Lung (tissue), 17 donors: ENCODE measurements at places on chromosomes 16 and 17. TPM values are rescaled to one million over a fixed set of nuclear protein-coding genes. Genes with fewer than 3 reads are reported as not detected.

DNA sequence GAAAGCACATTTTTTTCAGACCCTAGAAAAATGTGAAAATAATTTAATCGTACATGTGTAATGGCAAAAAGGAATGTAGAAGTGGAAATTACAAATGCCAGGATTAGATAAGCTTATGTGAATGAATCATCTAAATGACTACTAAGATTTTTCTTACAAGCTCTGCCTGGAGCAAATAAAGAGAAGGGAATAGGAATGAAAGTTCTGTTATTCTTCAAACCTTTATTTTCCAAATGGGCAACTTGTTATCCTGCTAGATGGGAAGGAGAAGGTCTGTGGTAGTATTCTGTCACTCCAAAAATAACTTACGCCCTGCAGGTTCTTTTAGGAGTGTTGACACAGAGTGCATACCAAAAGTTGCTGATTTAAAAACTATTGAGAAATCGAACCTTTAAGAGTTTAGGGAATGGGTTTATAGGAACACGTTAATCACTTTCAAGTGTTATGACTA is 9.7 kb downstream of the CTCF start:
- H3K4me1 ChIP-seq, result peaks cover 4% of the 10 kb centered on the region
- no peak for DNase-seq
- H3K27ac ChIP-seq, result no peak overlapping the region

DCTPP1 gene
- 33.8 TPM for total RNA-seq

TEKT1 gene
- 24.8 TPM for total RNA-seq

IST1 gene
- 236 TPM for total RNA-seq

- H3K27ac ChIP-seq, result no peak overlapping the region
- H3K27me3 ChIP-seq, result no peaks in the 10 kb centered on the region
- no peak for DNase-seq
- H3K4me1 ChIP-seq, result no peaks in the 10 kb centered on the region
- no peak overlapping the region for H3K4me3 ChIP-seq
These were observed 28.5 kb downstream of the SRCIN1 start for GRCh38 chr17:38577244-38577643.

SLC13A2 gene
- total RNA-seq, result 0.15 TPM

DNA sequence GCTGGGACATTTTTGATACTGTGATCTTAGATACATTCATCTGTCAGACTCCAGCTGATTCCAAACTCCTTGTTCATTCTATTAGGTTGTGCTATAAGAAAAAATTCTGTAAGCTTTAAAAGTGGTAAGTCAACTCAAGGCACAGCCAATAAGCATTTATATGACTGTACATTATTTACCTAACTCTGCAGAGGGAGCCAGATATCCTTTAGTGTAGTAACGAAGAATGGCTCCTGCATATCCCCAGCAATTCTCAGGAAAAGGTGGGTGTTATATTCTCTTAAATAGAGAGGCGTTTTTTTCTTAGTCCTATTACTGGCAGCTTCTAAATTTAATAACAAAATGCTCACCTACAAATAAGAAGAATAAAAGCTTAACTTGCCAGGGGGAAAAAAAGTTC is 374.3 kb upstream of the GOT2 start:
- H3K4me1 ChIP-seq, result no peaks in the 10 kb centered on the region
- no peaks in the 10 kb centered on the region for H3K27me3 ChIP-seq
- no peak overlapping the region for H3K27ac ChIP-seq
- H3K36me3 ChIP-seq, result no peaks in the 10 kb centered on the region
- no peak overlapping the region for H3K4me3 ChIP-seq

CA7 gene
- total RNA-seq, result not detected

ANKRD40CL gene
- total RNA-seq, result not detected

FGF11 gene
- total RNA-seq, result 3.5 TPM

- no peaks in the 10 kb centered on the region for H3K36me3 ChIP-seq
- no peaks in the 10 kb centered on the region for H3K4me1 ChIP-seq
- no peak overlapping the region for H3K4me3 ChIP-seq
- no peak for DNase-seq
- no peaks in the 10 kb centered on the region for H3K27me3 ChIP-seq
- H3K27ac ChIP-seq, result no peak overlapping the region
These were observed 118.7 kb upstream of the NLRP1 start for GRCh38 chr17:5702951-5703510.

- H3K36me3 ChIP-seq, result no peaks in the 10 kb centered on the region
- no peak overlapping the region for H3K4me3 ChIP-seq
- H3K27me3 ChIP-seq, result no peaks in the 10 kb centered on the region
- no peak for DNase-seq
- H3K27ac ChIP-seq, result no peak overlapping the region
These were observed 50.3 kb downstream of the KPNA2 start for GRCh38 chr17:68085771-68086381.

- H3K4me1 ChIP-seq, result no peaks in the 10 kb centered on the region
- no peaks in the 10 kb centered on the region for H3K27me3 ChIP-seq
- H3K36me3 ChIP-seq, result peaks cover 54% of the 10 kb centered on the region
- DNase-seq, result no peak
These were observed 7.6 kb downstream of the NOB1 start for GRCh38 chr16:69747115-69747514.

DNA sequence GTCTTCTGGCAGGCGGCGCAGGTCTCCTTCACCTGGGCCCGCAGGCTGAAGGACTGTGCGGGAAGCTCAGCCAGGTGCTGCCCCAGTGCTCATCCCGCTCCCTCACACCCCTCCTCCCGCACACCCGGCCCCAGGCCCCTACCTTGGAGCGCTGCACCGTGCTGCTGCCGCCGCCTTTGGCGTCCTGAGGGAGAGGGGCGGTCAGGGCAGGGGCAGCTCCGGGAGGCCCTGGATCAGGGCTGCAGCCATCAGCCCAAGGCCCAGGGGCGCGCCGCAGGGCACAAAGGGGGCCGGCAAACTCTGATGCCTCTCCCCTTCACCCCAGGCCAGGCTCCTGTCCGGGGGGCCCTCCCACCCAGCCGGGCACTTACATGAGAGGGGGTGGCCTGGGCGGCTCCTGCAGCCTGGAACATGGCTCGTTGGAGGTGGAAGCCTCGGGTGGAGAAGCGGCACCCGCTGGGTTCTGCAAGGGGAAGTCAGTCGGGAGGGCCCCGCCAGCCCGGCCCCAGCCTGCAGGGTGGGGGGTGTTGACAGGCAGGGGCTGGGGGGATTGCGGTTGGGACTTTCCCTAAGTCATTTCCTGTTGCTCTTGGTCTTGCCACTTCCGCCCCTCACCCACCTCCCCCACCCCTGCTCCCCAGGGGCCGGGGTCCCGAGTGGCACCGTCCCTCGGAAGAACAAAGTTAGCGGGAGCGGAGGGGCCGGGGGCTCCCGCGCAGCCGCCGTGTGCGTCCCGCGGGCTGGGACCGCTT is 863 bp downstream of the LIMD2 start:
- peak; percentile 75 for DNase-seq
- H3K27me3 ChIP-seq, result no peaks in the 10 kb centered on the region
- H3K4me1 ChIP-seq, result peaks cover 2% of the 10 kb centered on the region

DNA sequence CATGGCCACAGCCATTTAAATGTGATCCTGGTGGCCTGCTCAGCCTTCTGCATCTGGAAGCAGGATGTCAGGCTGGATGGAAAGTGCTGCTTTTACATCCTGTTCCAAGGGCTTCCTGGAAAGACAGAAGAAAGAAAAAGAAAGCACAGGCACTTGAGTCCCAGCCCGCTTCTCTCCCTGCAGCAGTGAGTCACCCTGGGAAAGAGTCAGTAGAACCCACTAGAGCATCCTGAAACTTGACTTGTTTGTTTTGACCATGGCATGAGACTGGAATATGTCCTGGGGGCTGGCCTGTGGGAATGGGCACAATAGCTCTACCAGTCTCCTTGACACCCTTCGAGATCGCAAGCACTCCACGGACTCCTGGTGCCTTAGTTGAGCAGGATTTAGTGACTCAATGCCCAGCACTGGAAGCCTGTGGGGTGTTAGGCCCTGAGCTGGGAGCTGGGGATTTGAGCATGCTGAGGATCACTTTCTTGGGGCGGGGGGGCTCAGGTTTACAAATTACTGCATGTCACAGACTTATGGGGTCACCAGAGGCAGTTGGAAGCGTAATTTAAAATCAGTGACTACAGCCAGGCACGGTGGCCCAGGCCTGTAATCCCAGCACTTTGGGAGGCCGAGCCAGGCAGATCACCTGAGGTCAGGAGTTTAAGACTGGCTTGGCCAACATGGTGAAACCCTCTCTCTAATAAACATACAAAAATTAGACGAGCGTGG is 22.1 kb upstream of the GNA13 start:
- no peak overlapping the region for H3K27ac ChIP-seq
- DNase-seq, result no peak
- no peaks in the 10 kb centered on the region for H3K36me3 ChIP-seq
- H3K27me3 ChIP-seq, result no peaks in the 10 kb centered on the region

DNA sequence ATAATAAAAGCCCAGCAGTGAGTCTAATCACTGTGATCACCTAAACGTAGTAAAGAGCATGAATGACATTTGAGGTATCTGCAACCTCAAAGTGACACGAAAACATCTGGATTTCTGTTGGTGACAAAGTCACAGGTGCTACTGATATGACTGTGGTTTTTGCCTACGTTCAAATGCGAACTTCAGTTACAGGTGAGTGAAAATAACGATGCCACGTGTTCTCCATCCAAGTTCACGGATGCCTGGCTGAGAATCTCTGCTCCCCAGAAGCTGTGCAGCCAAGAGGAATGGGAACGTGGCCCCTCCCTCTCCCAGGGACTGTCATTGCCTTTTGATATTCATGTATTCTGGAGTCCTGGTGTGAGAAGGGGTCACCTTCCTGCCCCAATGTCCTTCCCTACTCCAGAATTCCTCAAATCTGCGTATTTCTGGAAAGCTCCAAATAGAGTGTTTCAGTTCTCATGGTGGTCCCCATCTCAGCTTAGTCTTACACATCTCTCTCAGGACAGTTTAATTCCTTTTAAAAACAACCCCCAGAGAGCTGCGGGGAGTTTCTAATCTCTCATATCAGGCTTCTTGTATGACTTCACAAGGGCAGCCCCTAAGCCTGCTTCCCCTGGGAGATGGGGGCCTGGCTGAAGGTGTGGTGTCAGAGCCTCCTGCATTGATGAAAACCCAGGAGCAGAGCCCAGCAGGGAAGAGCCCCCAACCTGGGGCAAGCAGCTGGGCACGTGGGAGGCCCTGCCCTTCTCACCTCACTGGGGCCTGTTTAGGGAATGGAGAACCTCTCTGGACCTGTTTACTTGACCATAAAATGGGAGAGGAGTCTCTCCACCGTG is 25.8 kb downstream of the PIK3R5 start:
- no peaks in the 10 kb centered on the region for H3K36me3 ChIP-seq
- no peak for DNase-seq
- no peaks in the 10 kb centered on the region for H3K4me1 ChIP-seq
- H3K27ac ChIP-seq, result peak overlapping the region; percentile 5

DNA sequence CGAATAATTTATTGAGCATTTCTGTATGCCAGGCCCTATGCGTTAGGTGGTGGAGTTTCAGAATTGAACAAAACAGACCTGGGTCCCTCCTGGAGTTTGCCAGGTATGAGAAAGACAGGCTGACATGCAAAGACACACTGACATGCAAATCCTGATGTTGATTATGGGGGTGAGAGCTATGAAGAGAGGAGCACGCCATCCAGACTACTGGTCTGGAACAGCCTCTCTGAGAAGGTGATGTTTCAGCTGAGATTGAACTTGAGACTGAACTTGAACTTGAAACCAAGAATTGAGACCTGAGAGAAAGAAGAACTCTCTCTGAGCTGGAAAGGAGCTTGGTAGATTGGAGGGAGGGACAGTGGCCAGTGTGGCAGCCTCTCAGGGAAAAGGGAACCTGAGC is 14.2 kb upstream of the CACNG4 start:
- H3K27me3 ChIP-seq, result no peaks in the 10 kb centered on the region
- no peak for DNase-seq
- H3K4me3 ChIP-seq, result no peak overlapping the region
- no peaks in the 10 kb centered on the region for H3K36me3 ChIP-seq
- peaks cover 2% of the 10 kb centered on the region for H3K4me1 ChIP-seq

GRCh38 chr16:58366247-58367031 is 25.8 kb upstream of the GINS3 start:
- no peaks in the 10 kb centered on the region for H3K4me1 ChIP-seq
- H3K27me3 ChIP-seq, result no peaks in the 10 kb centered on the region
- H3K27ac ChIP-seq, result no peak overlapping the region

GRCh38 chr17:41392278-41392677 is 5.1 kb downstream of the KRT31 start:
- no peak for DNase-seq
- H3K4me3 ChIP-seq, result no peak overlapping the region
- H3K36me3 ChIP-seq, result no peaks in the 10 kb centered on the region
- H3K27ac ChIP-seq, result no peak overlapping the region

DNA sequence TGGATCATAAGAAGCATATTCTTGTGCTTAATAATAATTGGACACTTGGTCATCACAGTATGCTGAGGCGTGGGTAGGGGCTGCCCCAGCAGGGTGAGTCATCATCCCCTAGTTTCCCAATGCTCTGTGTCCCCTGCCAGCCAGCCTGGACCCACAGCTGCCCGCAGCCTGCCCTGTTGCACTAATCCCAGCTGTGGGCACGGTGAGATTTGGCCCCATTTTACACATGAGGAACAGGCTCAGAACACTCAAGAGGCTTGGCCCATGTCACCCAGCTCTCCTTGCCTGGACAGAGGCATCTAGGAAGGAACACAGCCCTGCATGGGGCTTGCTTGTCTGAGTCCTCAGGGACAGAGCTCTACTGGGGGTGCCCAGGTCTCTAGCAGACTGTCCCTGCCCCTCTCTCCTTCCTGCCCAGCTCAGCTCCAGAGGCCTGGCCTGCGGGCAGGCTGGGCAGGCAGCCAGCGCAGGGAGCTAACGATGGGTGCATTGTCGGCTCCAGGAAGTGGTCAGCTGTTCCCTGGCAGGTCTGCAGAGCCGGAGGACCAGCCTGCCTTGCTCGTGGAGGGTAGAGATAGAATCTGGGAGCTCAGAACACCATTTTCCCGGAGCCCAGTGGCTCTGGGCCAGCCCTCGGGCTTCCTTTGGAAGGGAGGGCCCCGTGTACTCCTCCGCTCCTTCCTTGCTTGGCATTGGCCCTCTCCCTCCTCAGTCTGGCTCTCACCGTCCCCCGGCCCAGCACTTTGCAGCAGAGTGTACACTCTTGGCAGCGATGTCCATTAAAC is 189.4 kb downstream of the RAB11FIP4 start:
- no peaks in the 10 kb centered on the region for H3K36me3 ChIP-seq
- DNase-seq, result no peak
- H3K4me3 ChIP-seq, result no peak overlapping the region
- no peaks in the 10 kb centered on the region for H3K27me3 ChIP-seq

DNA sequence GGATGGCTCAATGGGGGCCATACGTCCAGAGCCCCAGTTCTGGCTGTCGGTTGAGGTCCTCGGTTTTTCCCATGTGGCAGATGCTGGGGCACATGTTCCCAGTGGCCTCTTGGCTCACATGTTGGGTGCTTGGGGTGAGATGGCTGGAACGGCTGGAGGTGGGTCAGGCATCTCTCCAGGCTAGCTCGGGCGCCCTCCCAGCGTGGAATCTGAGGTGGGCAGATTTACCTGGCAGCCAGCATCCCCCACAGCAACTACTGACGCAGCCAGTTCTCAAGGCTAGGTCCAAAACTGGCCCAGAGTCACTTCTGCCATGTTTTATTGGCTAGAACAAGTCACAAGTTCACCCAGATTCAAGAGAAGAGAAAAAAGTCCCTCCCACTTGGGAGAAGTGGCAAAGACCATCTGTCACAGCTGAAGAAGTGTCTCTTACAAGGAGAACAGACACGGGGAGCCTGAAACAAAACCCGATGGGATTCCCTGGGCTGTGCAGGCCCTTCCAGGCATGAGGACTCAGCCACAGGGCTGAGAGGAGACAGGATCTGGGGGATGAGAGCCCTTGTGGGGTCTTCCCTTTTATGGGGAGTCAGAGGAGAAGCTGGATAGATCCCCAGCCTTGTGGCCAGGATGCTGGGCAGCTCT is 15.2 kb downstream of the ACE start:
- no peaks in the 10 kb centered on the region for H3K27me3 ChIP-seq
- H3K27ac ChIP-seq, result no peak overlapping the region
- no peak overlapping the region for H3K4me3 ChIP-seq
- H3K4me1 ChIP-seq, result peaks cover 5% of the 10 kb centered on the region
- H3K36me3 ChIP-seq, result peaks cover 8% of the 10 kb centered on the region
